ENCODE measurements at places on chromosomes 6 and 20.

- no peak for DNase-seq
These were observed 348.8 kb upstream of the SPTLC3 start for GRCh38 chr20:12659942-12660341.

DNA sequence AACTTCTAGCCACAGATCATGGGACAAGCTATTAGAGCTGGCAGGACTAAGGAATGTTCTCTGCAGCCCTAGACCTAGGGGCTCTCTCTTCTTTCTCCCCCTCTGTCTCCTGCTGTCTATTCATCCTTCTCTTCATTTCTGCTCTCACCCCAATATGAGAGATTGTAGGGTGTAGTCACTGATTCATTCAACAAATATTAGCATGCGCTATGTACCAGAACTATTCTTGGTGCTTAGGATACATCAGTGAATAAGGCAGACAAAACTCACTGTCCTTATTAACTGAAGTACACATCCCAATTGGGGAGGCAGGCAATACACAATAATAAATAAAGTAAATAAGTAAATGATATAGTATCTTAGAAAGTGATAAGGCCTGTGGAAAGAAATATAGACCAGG is 14.7 kb upstream of the SIRPB2 start:
- DNase-seq: no peak

DNA sequence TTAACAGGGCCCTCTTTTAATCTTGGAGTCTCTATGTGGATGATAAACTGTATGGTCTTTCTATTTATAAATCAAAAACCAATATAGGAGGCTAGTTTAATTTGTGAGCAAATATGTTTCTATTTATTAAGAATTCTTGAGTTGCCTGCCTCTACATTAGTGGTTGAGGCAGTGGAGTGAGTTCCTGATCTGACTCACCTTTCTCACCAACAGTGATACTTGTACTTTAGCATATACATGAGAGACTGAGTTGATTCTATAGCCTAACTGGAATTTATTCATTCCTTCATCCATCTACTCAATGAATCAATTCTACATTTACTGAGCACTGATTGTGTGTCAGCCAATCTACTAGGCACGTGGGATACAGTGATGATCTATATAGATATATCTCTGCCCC is 126.9 kb downstream of the TRMT11 start:
- no peak for DNase-seq

DNA sequence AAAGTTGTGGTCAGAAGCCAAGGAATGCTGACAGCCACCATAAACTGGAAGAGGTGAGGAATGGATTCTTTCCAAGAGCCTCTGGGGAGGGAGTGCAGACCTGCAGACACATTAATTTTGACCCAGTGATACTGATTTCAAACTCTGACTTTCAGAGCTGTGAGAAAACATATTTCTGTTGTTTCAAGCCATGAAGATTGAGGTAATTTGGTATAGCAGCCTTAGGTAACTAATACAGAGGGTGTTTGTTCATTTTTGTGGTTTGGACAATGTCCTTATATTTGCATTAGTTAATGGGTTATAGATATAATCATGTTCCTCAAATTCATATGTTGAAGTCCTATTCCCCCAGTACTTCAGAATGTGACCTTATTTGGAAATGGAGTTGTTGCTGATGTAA is 85.4 kb upstream of the GTSF1L start:
- no peak for DNase-seq

- no peak for DNase-seq
These were observed 760.6 kb upstream of the CHD6 start for GRCh38 chr20:42378826-42379225.

- no peak for DNase-seq
These were observed 26.3 kb downstream of the SPDEF start for GRCh38 chr6:34529665-34530327.
